ENCODE measurements at places on chromosomes 7 and 10.

DNA sequence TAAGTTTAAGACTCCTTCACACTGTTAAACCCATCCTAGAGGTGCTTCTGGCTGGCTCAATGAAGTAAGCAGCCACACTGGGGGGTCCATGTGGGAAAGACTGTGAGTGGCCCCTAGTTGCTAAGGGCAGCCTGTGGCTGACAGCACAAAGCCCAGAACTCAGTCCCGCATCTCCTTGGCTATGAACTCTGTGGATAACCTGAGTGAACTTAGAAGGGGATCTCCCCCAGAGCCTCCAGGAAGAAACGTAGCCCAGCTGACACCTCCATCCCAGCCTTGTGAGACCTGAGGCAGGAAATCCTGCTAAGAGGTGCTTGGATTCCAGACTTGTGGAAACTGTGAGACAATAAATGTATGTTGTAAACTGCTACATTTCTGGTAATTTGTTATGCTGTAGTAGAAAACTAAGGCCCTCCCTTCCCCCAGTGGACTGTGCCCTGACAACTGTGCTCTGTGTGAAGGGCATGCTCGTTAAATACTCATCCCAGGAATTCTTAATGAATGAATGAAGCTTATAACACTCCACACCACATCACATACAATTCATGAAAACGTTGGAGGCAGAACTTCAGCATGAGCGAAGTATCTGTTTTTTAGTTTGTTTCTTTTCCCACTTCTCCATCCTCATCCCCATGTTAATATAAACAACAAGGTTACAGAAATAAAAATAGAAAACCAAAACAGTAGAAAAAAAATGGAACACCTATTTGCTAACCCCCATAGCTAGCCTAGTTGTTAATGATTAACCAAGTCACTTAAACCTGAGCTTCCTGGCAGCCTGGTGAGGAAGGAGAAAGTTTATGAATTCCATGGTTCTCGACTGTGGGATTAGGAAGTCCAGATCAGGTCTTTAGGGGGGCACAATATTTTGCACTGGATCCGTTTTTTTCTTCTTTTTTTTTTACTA is 36.8 kb upstream of the AOAH start:
- DNase-seq = no peak

DNA sequence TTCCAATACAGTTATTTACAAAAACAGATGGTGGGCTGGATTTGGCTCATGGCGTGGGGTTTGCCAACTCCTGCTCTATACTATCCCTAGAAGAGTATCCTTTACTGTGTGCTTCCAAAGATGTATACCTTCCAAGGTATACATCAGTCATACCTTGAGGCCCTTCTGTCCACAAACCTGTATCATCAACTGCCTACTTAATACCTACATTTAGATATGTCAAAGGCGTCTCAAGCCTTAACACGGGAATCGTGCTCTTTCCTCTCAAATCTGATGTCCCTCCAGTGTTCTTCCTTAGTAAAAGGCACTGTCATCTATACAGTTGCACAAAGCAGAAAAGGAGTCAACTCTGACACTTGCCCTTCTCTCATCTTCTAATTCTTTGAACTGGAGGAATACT is 36.9 kb downstream of the NAMPT start:
- DNase-seq = no peak

DNA sequence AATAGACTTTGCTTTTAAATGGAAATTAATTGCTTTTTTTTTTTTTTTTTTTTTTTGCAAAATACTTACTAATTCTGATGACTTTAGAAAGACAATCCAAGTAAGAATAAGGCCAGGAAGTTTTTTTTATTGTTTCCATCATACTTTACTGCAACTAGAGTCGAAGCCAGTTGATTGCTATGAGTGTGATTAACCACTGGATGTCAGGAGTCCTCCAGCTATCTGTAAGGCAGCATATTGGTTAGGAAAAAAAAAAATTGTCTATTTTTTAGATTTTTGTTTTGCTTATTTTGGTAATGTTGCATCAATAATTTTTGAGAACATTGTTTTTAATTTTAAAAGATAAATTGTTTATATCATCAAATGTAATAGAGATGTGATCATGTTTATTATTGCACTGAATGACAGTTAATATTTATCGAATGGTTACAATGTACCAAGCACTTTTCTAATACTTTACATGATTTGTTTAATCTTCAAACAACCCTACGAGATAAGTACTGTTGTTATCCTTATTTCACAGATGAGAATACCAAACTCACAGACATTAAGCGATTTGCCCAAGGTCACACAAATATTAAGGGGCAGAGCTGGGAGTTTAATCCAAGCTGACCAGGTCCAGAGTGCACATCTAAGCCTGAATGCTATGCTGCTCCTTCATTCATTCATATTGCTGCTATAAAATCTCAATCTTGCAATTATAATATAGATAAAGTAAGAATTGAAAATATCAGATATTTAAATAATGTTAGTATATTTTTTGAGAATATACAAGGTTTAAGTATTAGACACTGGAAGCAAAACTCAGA is 19.9 kb upstream of the LMOD2 start:
- peak; percentile 16 for DNase-seq

- no peak for DNase-seq
Measured at GRCh38 chr10:3887404-3887803, 102.4 kb upstream of the KLF6 start.

DNA sequence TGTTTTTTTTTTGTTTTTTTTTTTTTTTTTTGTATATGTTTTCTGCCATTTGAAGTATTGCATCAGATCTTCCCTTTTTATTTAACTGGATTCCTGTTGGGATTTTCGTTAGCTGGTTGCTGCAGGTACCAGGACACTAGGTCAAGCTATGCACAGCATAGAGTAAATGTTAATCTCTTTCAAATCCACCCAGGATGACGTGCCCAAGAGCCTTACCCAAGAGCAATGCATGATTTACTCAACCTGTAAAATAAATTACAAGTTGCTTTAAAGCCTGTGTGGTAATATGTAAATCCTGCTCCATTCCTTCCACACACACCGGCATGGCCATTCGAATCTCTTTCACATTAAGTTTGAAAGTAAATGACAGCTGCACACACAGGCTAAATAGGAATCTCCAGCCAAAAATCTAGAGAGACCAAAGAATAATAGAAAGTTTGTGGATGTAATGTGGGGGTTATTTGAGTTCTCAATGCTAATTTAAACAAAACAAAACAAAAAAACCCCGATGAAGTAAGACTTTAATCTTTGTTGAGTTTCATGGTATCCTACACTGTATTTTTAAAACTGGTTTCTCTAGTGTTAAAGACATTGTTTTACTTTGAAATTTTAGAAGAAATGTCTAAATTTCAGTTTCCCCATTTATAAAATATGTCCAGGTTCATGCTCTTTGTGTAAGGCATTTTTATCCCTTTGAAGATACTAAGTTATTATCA is 167.9 kb downstream of the FRMD4A start:
- no peak for DNase-seq

DNA sequence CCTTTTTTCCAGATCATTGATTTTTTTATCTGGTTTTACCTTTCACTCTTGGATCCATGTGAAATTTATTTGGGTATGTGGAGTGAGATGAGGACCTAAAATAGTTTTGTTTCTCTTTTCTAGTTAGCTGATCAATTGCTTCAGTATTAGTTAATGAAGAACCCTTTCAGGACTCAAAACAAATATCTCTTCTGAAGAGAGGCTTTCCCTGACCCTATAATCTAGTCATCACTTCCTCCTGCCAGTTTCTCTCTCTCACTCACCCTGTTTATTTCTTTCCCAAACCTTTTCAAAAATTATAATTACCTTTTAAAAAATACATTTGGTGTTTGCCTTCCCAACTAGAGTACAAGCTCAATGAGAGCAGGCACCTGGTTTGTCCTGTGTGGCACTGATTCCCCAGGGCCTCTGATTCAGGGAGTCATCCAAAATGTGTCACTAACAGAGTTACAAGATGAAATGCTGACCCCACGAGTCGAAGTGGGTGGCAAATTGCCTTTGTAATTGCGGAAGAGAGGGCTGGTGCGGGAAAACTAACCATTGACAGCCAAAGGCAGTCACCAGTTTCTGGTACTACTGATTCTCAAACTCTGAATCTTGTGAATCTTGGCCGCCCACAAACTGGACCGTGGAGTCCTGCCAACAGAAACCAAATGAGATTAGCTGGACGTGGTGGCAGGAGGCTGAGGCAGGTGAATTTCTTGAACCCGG is 2.4 kb downstream of the TMEM140 start:
- DNase-seq = no peak

DNA sequence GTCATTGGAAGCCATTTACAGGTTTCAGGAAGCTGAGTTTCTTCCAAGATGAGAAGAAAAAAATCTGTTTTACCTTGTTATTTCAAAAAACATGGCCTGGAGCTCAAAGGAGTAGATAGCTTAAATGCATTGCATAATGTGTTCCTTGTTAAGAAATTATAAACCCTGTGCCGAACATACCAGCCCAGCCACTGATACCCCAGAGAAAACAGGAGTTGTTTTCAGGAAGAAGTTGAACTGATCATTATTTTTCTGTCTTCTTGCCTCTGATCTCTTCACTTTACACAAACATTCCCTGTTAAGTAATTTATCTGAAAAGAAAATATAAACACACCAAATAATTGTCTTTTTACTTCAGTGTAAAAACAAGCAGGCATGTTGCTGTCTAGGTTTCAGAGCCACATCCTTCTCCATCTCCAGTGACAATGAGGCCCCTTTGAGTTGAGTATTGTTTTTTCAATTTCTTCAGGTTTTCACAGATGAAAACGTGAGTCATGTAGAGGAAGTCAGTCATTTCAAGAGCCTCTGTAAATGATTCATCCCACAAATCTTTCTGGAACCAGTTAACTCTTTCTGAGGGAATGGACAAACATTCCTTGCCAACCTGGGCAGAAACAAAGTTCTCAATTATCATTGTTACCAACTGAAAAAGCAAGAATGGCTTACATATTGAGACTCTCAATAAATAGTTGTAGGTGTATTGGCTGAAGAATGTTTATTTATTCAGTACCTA is 244.2 kb downstream of the IPMK start:
- DNase-seq = no peak

- DNase-seq = peak; percentile 65
Measured at GRCh38 chr7:28096713-28097112, 83.9 kb downstream of the JAZF1 start.

DNA sequence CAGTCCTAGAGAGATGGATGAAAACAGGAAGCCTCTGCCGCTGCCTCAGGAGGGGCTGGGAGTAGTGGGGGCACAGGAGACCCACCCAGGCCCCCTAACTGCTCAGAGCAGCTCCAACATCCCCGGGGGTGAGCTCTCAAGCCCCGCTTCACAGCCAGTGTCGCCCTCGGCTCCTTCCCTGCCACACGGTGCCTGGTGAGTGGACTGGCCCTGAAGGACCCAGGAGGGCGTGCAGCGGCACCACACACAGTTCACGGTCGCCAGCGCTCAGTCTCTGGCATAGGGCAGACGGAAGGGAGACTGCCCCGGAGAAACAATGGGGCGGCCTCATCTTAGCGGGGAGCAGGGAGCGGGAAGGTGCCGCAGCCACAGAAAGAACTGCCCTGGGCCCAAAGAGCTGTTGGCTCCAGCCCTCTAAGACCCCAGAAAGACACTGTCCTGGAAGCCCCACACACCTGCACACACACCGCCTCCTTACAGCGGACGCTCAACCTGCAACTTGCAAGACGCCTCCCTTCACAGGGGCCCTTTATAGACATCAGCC is 1.2 kb downstream of the CLDN15 start:
- no peak for DNase-seq

DNA sequence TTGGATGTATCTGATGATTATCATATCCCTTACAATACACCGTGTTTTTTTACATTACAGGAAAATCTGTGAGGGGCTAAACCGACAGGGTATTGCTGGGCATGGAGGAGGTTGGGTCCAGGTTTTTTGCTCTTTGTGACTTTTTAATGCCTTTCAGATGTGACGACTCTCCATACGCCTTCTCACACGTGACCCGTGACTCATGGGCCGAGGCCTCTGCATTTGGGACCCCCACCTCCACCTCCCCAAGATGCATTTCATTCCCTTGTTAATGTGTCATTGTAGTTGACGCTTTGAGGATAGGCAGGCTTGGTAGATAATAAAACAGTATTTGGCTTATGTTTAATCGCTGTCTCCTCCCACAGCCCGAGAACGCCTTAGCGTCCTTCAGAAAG is 95.3 kb downstream of the CUX1 start:
- DNase-seq = no peak

- no peak for DNase-seq
Measured at GRCh38 chr7:70459546-70459945, 672.4 kb upstream of the GALNT17 start.

DNA sequence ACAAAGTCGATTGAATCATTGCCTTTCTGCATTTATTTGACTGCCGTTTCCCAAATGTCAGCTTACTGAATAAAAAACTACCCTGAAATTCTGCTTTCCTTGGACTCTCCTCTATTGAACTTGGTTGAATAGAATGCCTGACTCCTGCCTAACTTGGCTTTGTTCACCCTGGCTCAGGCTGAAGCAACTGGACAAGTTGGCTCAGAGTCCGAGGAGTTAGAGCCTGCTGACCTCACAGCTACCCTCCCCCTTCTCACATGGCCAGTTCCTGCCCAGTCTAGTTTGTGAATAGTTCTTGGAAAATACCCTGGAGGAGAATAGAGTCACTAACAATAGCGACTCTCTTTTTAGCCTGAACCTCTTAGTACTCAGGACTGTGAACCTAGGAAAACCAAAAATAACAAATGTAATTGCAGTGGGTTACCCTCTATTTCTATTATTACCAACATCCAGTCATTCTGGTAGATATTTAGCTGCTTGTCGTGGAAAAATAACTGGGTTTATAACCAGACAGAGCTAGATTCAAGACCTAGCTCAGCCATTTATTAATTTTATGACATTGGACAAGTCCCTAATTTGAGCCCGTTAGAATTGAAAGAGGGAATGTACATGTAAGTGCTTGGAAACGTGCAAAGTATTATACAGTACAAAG is 17.3 kb upstream of the NRBF2 start:
- DNase-seq = no peak

- no peak for DNase-seq
Measured at GRCh38 chr10:129210876-129211275, 256.2 kb upstream of the MGMT start.

DNA sequence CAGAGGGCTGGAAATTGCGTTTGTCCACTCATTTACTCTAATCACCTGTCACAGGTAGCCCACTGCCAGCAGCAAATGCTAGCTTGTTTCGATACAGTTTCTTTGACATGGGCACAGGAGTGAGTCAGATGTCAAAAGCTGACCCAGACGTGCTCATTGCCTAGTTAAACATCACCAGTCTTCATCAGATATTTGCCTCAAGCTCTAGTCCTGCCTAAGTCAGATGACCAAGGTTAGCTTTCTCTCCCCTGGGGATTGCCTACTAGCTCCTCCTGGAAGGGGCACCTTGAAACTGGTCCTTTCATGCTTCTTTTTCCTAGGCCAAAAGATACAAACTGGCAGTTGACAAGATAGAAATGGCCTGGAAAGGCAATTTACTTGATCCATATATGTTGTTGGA is 35.2 kb downstream of the GPAM start:
- DNase-seq = no peak

DNA sequence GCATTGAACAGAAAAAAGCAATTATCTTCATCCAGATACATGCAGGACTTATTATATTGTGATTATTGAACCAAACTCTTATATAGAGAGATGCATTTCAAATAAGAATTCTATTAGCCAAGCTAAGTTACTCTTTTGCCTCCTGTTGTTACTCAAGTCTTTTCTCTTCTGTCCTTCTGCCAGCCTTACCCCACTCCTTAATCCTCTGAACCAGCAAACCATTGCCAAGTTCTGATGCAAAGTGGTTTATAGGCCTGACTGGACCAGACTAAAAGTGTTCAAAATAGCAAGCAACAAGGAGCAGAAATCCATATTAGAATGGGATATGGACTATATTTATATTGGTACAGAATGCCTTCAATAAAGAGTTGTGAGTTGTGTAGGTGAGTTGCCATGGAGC is 2.2 kb upstream of the SLC26A4 start:
- DNase-seq = no peak

- no peak for DNase-seq
Measured at GRCh38 chr7:117227091-117227490, 95.8 kb downstream of the WNT2 start.

All from KBM-7 (cell line).